ENCODE measurements at places on chromosomes 13 and 19.

DNA sequence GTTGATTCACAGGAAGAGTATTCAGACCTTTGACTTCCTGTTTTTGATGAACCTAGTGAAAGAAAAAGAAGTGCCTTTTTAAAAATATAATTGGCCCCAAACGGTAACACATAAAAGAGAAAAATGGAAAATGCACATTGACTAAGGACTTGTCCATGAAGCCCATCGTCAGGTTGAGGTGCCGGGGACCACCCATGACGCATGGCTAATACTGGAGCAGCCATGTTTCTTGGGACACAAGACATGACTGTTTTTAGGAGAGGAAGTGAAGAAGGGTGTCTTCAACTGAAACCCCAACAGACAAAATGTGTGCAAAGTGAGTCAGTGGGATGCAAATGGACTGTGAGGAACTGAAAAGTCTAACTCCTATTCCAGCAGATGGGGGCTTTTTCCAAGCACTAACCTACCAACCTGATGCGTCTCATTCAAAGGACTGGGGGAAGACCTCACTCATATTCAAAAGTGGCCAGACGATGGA, 459.4 kb downstream of the FOXO1 start:
- no peak for DNase-seq

GRCh38 chr19:31666126-31666525, 316.9 kb upstream of the TSHZ3 start:
- no peak for DNase-seq

DNA sequence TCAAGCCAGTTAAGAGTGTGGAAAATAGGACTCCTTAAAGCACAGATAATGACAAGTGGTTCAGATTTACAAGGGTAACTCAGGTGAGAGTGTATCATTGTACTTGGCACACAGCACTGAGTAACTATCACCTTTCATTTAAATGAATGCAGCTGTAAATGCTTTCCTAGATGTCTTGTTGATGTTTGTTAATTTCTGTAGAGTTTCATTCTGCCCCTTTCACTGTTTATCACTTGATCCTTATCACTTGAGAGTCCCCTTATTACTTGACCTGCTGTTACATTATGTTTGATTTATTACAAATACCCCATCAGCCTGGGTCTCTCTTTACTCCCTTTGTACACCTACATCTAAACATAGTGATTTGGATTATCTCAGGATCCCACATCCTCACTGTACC, 38.1 kb upstream of the ZNF527 start:
- no peak for DNase-seq

GRCh38 chr19:8609279-8610040, 1.1 kb downstream of the ADAMTS10 start:
- no peak for DNase-seq

DNA sequence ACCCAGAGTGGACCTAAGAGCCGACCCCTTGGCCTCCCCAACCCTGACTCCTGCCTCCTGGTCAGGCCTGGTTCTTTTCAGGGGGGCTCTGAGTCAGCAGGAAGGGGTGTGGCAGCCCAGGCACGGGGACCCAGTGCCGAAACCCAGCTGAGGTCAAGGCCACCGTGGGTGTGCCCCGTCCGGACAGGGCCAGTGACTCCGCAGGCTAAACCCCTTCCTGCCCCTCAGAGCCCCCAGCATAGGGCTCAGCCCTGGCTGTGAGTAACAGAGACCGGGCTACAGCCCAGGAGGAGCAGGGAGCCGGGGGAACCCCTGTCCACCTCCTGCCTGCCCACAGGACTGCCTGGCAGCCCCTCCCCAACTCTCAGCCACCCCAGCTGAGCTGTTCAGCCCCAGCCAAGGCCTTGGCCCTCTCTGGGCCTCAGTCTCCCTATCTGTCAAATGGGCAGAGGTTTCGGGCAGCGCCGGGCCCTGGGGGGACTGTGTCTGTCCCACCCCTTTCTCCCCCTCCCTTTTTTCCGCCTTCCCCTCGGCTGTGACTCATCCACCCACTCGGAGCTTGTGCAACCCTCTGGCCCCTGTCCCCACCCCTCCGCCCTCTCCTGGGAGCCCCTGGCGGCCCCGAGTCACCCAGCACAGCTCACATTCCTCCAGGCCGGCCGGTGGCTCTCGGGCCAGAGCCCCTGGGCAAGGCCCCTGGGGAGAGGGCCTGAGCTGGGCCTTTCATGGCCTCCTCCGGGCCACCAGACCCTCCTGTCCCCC, 8.6 kb downstream of the ZBTB7A start:
- DNase-seq: no peak

DNA sequence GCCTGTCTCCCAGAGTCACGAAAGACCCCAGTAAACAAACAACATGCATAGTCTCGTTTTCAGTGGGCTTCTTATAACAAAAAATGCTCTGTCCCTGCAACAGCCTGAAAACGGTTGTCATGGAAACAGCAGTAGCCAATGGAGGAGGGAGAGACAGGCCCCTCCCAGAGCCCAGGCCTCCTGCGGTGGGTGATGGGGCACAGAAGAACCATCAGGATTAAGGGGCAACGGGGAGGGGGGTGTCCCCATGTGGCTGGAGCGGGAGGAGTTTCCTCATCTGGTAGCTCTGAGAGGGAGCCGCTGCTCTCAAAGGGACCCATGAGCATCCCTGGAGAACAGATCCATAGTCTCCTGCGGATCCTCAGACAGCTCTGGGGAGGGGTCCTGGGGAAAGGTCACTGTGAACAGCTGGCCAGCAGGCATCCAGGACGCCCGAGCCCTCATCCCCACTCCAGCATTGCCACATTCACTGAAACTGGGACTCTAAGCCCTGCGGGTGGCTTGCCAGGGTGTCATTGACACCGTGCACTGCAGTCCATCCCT, 37.5 kb upstream of the PNMA8B start:
- no peak for DNase-seq

GRCh38 chr13:94181461-94182107, 297.9 kb downstream of the DCT start:
- no peak for DNase-seq

DNA sequence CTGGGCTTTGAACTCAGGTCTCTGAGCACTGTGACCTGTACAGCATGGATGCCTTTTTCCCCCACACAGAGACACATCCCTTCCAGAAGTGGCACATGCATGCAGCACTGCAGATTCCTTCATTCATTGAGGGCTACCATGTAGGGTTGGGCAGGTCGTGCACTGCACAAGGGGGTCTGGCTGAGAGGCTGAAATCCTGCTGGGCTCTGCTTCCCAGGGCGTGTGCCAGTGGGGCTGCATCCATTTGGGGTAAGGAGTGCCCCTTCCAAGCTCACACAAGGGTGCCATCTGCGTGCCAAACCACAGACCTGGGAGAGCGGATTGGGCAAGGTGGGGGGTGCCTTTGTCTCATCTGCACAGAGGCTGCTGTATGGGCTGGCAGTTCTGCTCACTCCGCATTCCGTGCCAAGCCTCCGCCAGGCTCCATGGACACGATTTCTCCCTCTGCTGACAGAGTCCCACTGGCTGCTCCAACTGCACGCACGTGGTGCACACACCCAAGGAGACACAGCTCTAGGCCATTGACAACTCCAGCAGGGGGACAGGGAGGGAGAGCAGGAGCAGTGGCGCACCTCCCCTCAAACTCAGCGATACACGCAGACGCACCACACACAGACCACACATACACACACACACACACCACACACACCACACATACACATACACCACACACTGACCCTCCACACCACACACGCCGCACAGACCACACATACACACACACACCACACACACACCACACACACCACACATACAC, 4.5 kb upstream of the SHISA7 start:
- no peak for DNase-seq

- DNase-seq: no peak
Measured at GRCh38 chr19:16142032-16142580, 1.4 kb upstream of the HSH2D start.

- no peak for DNase-seq
Measured at GRCh38 chr13:101343128-101343787, 73.0 kb downstream of the NALCN start.

GRCh38 chr13:27905650-27906049, 14.2 kb upstream of the PDX1 start:
- no peak for DNase-seq

DNA sequence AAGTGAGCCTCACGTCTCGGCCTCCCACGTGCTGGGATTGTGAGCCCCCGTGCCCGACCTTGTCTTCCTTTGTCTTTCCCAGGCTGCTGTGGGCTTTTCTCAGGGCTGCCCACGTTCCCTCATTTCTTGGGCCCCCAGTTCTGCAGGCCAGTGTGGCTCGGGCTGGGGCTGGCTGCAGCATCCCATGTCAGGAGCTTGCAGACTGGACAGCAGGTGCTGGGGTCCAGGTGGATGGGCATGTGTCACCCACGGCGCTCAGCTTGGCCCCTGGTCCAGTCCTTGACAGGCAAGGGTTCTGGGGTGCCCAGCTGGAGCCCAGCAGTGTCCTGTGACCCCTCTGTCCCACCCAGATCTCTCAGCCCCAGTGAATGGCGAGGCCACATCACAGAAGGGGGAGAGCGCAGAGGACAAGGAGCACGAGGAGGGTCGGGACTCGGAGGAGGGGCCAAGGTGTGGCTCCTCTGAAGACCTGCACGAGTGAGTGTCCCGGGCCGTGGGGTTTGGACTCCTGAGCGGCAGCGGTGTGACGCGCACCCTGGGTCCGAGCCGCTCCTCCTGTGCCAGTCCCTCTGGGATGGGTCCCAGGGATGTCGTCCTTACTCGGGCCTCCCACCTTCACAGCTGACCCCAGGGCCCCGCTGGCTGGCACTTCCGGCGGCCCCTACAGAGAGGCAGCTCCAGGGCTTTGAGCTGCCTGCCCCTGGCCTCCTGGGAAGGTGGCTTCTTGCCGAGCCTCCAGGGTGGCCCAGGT, 17.3 kb downstream of the PLIN4 start:
- no peak for DNase-seq

DNA sequence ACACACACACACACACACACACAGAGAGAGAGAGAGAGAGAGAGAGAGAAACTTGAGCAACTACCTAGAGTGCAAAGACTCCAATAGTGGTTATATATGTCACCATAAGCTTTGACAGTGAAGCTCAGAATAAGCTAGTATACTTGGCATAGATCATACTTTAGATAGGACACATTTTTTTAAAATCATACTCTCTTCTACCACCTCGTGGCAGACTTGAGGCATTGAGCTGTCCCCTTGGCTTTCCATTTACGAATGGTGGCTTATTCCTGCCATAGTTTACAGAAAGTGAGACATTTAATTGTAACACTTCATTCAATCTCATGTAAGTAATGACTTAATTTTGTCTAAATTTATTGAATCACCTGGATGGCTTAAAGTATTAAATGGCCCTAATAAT, 108.2 kb downstream of the EDNRB start:
- DNase-seq: no peak

DNA sequence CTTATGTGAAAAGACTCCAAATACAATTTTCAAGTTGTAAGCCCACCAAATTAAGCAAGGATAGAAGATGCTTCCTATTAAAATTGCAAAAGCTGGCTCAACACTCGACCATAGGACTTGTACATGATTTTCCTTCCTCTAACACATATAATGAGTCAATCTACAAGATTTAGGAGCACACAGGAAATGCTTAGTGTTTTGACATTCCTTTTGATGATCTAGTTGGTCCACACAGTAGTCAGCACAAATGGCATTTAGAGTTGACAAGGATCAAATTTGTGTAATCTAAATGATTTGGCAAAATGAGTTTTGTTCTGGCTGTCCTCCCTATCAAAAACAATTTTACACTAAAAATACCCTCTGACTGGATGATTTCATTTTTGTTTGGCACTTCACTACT, 340.2 kb downstream of the DIAPH3 start:
- no peak for DNase-seq

DNA sequence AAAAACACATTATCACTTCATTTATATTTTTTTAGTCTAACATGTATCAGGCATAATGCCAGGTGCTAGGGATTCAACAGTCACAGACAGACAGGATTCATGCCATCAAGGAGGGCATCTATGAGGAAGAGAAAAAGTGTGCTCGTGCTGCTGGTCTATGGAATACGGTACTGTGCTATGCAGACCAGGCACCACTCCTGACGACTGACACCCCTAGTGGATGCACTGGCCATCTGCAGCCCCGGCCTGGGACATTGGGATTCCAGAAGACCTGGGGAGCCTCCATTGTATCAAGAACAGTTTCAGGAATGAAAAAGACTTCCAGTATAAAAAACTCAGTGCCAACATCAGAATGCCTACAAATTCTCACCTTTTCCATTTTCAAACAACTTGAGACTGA, 94.0 kb downstream of the KLF12 start:
- no peak for DNase-seq

GRCh38 chr19:29546583-29547190, 20.9 kb downstream of the VSTM2B start:
- no peak for DNase-seq

GRCh38 chr19:21482863-21483276, 22.5 kb upstream of the ZNF429 start:
- peak; percentile 40 for DNase-seq

- no peak for DNase-seq
Measured at GRCh38 chr13:40390401-40390916, 276.0 kb downstream of the FOXO1 start.

GRCh38 chr19:12660980-12661379, 5.6 kb downstream of the MAN2B1 start:
- no peak for DNase-seq

DNA sequence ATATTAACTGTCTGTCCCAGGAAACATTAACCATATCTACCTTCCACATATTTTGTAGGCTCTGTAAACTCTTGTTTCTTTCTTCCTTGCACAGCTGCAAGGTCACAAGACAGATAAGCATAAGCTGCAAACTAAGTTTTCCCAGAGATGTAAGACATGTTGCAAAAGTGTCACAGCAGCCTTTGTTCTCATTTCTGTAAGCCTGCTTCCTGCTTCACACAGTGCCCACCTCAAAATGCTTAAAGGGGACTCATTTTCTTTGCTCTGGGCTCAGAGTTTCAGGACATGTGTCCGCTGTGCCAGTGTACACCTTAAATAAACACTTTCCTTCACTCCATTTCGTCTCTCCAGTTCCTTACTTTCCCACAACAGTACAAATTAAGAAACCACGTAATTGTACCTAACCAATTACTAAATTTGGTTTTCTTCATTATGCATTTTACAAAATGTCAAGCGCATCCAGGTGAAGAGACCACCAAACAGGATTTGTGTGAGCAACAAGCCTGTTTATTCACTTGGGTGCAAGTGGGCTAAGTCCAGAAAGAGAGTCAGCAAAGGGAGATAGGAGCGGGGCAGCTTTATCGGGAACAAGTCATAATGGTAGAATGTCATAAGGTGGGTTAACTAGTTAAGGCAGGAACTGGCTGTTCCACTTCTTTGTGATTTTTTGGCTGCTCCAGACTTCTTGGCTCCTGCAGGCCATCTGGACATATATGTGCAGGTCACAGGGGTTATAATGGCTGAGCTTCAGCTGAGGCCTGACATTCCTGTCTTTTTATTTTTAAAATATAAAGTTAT, 12.7 kb upstream of the ZNF431 start:
- DNase-seq: no peak
